ENCODE measurements at places on chromosomes 1 and 21.

GRCh38 chr1:53116933-53117600 is 25.4 kb downstream of the SLC1A7 start:
- no peaks in the 10 kb centered on the region for H3K36me3 ChIP-seq
- no peak overlapping the region for H3K27ac ChIP-seq
- H3K27me3 ChIP-seq, result no peaks in the 10 kb centered on the region
- no peak overlapping the region for H3K4me3 ChIP-seq
- H3K4me1 ChIP-seq, result no peaks in the 10 kb centered on the region

- H3K27ac ChIP-seq, result no peak overlapping the region
- H3K4me1 ChIP-seq, result peaks cover 7% of the 10 kb centered on the region
- peak; percentile 10 for DNase-seq
- no peaks in the 10 kb centered on the region for H3K27me3 ChIP-seq
- H3K4me3 ChIP-seq, result no peak overlapping the region
Observed at GRCh38 chr1:243964915-243965314, 86.2 kb upstream of the ZBTB18 start.

GRCh38 chr1:941588-942383 is 17.3 kb downstream of the NOC2L start:
- peaks cover 16% of the 10 kb centered on the region for H3K36me3 ChIP-seq
- no peak overlapping the region for H3K27ac ChIP-seq
- peaks cover 38% of the 10 kb centered on the region for H3K4me1 ChIP-seq

DNA sequence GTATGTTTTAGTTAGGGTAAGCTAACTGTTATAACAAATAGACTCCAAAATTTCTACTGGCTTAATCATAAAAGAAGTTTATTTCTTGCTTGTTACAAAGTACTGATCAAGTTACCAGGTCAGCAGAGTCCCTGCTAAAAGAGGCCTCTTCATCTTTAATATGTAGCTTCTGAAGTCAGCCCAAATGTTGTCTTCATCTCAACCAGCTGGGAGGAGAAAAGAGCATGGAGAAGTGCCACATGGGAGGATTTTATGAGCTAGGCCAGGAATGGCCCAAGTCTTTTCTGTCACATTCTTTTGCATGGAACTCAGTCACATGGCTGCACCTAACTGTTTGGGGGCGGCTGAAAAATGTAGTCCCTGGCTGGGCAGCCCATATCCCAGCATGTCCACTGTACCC is 63.2 kb upstream of the APOBEC4 start:
- no peak overlapping the region for H3K4me3 ChIP-seq
- H3K4me1 ChIP-seq, result no peaks in the 10 kb centered on the region
- no peaks in the 10 kb centered on the region for H3K27me3 ChIP-seq
- no peak for DNase-seq
- no peak overlapping the region for H3K27ac ChIP-seq

GRCh38 chr21:43812139-43812821 is 22.9 kb downstream of the RRP1 start:
- H3K27me3 ChIP-seq, result no peaks in the 10 kb centered on the region
- H3K4me1 ChIP-seq, result peaks cover 12% of the 10 kb centered on the region
- H3K27ac ChIP-seq, result no peak overlapping the region
- no peaks in the 10 kb centered on the region for H3K36me3 ChIP-seq

- H3K4me3 ChIP-seq, result no peak overlapping the region
- H3K27ac ChIP-seq, result no peak overlapping the region
- no peaks in the 10 kb centered on the region for H3K36me3 ChIP-seq
- no peaks in the 10 kb centered on the region for H3K4me1 ChIP-seq
Observed at GRCh38 chr1:228891272-228892034, 156.2 kb downstream of the RHOU start.

Data from H1 (cell line).